ENCODE measurements at places on chromosomes 5 and 9.

- DNase-seq: no peak
Observed at GRCh38 chr9:29657821-29658220, 2084.5 kb upstream of the C9orf72 start.

- no peak for DNase-seq
Observed at GRCh38 chr9:89342213-89342612, 23.9 kb downstream of the SECISBP2 start.

DNA sequence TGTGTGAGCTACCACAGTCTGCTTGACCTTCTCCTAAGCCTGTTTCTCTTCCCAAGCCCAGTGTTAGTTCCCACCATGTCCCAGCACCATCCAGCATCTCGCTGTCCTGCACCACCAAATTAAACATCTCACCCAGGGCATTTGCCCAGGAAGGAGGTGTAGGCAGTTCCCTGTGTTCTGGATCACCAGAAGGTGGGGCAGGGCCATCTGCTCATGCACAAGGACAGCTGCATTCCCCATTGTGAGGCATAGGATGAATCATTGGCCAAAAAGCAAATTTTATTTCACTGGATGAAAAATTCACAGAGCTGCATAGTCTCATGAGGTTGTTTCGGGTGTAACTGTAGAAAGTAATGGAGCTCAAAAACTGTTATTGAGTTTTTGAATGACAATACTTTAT lies 89.5 kb upstream of the GRIA1 start:
- no peak for DNase-seq

GRCh38 chr5:35822511-35822910 lies 34.2 kb upstream of the IL7R start:
- no peak for DNase-seq

DNA sequence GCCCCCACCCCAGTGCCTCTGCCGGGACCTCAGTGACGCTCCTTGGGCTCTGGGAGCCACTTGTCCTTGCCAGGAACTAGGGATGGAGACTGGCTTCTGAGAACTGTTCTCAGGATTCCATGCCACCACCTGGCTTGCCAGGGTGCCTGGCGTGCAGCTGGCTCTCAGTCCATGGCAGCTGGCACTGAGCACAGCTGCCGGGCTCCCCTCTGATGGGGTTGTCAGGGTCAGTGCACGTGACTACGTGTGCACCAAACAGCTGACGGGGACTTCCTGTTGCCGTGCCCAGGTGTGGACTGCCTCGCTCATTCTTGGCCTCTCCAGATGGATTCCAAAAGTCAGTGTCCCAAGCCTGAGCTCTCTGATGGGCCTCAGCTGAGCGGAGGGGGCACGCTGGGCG lies 9.4 kb downstream of the KCNT1 start:
- DNase-seq: no peak

Data from cerebellum (tissue), 4 donors.